NCI-H446 (cell line): ENCODE measurements at places on chromosomes 12 and 14.

GRCh38 chr14:50025776-50026175, 90.6 kb downstream of the VCPKMT start:
- DNase-seq = peak; percentile 70

- no peak for DNase-seq
These were observed 19.5 kb upstream of the TTC9 start for GRCh38 chr14:70622111-70622712.

DNA sequence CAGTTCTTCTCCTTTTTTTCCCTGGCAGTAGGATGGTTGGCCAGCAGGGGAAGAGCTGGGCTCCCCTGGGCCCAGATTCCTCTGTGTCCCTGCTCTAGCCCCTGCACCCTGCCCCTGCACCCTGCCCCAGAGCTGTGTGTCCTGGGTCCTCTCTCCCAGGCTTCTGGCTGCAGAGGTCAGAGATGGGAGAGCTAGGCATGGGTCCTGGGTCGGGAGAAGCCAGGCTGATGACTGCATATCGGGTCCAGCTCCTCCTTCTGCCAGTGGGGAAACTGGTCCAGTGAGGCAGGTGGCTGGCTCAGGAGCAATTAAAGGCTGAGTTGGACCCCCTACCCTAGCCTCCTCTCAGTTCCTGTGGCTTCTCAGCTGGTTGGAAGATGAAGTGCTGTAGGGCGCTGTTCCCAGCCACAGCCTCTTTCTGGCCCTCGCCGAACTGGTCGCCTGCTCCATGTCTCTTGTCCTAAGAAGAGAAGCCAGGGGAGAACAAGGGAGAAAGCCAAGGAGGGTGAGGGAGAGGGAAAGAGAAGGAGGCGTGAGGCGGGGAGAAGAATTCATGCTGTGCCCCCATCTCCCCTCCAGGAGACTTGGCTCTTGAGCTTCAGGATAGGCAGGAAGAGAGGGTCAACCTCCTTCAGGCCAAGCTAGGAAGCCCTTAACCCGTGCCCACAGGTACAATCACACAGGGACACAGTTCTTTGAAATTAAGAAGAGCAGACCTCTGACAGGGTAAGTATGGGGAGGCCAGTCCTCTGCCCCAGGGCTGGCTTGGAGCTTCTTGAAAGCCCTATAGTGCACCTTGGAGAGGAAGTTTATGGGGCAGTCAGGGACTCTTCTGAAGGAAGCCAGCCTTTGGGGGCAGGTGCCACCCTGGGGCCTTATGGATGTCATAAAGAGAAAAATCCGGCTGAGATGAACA, 9.5 kb downstream of the VASH1 start:
- no peak for DNase-seq

GRCh38 chr12:88896958-88897357, 316.7 kb upstream of the KITLG start:
- no peak for DNase-seq

DNA sequence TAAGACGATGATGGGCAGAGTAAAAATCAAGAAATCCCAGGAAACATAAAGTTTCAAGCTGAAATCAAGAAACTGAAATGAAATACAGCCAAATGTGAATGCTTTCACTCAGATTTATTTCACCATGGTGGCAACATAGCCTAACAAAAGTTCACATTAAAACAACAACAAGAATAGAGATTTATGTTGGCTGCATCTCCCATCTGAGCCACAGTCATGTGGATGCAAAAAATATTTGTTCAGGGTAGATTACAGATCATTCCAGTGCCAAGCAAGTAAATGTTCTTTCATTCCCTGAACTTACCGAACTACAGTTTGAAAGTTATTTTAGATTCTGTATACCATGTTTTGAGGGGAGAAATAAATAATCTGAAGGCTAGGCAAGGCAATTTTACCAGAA, 159.9 kb upstream of the TMTC1 start:
- DNase-seq = no peak

- DNase-seq = no peak
These were observed 8.2 kb upstream of the HOXC6 start for GRCh38 chr12:54019924-54020590.

- DNase-seq = no peak
These were observed 465 bp upstream of the FGD4 start for GRCh38 chr12:32398816-32399369.

DNA sequence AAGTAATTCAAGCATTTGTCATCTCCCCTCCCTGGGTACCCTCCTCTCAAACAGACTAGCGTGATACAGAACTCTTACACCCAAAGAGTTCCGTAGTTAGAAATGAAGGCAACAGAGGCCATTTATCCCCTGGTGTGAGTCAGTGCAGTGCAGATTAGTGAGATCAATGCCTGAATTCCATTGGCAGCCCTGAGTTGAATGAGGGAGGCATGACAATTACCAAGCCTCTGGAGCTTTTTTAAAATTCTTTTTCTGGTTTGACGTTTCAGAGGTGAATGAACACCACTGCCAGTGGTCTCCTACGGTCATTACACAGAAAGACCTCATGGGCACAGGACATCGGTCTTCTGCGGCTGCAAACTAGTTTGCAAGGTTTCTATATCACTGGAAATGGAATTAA, 94.4 kb downstream of the PRIMA1 start:
- DNase-seq = no peak

DNA sequence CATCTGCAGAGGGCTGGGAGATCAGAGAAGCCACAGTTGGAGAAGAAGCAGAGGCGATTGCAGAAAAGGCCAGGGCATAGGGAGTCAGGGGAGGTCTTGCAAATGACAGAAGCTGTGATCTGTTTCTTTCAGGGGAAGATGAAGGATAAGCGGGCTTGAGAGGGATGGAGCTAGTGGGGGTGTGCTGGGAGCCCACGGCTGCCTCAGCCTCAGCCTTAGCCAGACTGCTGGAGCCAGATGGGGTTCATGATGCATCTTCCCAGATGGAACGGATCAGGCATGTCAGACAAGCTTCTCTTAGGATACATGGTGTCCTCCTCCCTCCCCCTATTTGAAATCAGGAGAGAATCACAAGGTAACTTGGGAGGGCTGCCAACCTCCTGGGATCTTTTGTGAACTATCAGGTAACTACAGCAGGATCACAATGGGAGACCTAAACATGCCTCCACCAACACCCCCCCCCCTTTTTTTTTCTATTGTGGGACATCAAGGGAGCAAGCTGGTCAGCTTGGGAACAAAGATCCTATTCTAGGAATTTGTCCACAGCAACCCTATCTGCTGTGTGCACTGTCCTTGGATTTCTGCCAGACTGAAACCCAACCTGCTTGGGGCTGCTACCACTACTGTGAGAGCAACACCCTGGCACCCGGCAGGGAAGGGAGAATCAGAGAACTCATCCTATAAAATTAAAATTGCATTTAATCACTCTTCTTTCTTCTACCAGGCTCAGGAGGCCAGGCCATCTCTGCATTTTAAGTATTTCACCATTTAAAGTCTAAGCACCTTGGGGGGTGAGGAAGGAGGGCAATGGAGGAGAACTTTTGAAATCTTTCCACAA, 10.7 kb upstream of the ATP2A2 start:
- peak; percentile 71 for DNase-seq

DNA sequence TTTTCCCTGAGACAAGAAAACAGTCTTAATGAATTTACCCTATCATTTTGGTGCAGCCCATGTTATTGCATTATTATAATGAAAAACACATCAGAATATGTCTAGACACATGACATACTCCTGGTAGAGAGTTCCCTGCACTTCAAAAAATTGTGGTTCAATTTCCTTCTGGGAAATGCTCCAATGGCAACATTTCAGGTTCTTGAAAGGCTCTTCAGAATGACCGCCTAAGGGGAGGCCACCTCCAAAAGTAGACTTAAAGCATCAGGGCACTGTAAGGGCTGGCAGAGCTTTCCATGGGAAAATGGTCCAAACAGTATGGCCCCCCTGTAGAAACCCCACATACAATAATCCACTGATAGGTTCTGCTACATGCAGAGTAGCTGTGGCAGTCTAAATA, 110.7 kb downstream of the SLC25A21 start:
- no peak for DNase-seq

DNA sequence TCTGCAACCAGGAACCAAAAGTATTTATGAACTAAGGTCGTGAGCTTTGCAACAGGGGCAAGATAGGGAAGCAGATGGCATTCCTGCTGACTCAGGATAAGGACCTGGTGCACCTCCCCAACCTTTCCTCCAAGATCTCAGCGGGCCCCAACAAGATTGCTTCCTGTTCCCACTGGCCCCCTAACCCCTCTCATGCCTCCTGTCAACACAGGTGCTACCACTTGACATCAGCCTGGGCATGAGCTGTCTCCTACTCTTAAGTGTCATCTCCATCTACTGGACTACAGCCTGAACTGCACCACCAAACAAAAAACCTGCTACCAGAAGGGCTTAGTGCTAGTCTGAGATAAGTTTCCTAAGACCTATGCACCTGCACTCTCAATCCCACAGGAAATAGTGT, 32.7 kb downstream of the MED6 start:
- peak; percentile 1 for DNase-seq

GRCh38 chr12:88529531-88530488, 50.5 kb downstream of the KITLG start:
- DNase-seq = peak; percentile 35

GRCh38 chr14:44607701-44608100, 100.6 kb upstream of the FSCB start:
- no peak for DNase-seq

GRCh38 chr14:98593361-98593761, 678.6 kb downstream of the BCL11B start:
- DNase-seq = no peak

- no peak for DNase-seq
These were observed 13.1 kb upstream of the NGB start for GRCh38 chr14:77284066-77284465.

DNA sequence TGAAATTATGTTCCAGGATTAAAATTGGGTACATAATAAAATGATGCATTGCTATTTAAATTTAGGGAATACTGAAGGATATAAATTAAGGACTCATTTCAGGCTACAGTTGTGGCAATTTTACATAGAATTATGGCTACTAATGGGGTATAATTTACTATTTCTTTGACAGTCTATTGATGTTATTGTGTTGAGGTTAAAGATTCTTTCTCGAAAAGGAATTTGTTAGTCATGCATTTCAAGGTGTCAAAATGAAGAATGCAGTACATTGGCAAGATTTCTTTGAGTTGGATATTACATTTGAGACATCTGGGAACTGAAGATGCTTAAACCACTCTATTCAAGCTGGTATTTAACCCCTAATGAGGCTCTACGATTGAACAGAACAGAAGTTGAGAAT, 28.3 kb downstream of the SLC5A8 start:
- DNase-seq = no peak

- DNase-seq = no peak
These were observed 518.1 kb downstream of the FSCB start for GRCh38 chr14:43988989-43989388.

DNA sequence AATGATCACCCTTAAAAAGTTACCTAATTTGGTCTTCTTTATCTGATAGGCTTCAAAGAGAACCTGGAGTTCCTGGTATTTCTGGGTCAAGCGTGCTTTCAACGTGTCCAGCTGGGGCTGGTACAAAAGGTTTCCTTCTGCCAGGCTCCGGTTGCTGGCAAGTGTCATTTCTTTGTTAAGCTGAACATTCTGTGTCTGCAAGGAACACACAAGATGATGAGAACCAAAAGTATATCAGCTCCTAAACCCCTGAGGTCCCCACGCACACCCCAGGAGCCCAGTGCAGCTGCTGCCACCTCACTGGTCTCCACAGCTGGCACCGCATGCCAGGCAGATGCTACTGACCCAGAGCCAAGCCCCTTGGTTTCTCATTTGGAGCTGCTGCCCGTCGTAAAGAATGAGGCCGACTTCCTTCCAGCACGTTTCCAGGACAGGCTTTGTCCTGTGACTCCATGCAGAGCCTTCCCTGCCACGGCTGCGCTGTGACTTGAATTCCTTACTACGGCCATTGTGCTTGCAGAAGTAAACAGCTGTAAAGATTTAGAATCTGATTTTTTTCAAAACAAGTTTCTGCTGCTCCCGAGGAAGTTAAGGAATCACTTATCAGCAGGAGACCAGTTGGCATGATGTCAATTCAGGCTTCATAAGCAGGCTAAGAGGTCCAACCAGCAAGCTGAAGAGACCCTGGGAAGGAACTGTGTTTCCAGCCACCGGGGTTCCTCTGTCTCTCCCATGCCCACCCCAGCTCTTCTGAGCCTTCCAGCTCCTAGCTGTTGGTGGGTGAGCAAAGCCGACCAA, 24.9 kb downstream of the VPS37B start:
- no peak for DNase-seq

- no peak for DNase-seq
These were observed 211.5 kb downstream of the CHST11 start for GRCh38 chr12:104668274-104668718.

GRCh38 chr14:64637735-64638473, 66.3 kb upstream of the PLEKHG3 start:
- DNase-seq = no peak

- no peak for DNase-seq
These were observed 6.2 kb upstream of the SLC41A2 start for GRCh38 chr12:104964167-104964855.

DNA sequence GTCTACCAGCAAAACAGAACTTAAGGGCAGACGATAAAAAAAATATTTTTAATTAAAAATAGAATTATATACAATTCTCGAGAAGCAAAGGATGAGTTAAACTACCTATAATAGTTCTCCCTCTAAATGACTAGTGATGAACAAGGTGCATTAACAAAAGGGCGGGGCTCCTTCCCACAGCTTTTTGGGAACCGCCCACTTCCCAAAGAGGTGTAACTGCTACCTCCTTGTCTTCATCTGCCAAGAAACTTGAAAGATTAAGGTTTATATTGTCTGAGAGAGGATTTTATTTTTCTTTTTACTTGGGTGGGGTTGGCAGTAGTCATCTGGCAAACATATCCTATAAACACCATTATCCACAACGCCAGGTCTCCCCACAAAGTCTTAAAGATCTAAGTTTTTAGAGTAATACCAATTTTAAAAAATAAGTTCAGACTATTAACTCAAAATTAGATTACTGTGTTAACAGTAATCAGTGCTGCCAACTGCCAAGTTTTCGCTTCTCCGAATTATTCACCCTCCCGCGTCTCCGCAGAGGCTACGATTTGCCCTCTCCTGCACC, 938 bp downstream of the RALGAPA1 start:
- DNase-seq = no peak

GRCh38 chr14:39302124-39302810, 68.6 kb downstream of the MIA2 start:
- DNase-seq = no peak

- no peak for DNase-seq
These were observed 768 bp downstream of the PTPN11 start for GRCh38 chr12:112419297-112420133.

- DNase-seq = no peak
These were observed 2.8 kb downstream of the VSIG10 start for GRCh38 chr12:118101051-118101450.

DNA sequence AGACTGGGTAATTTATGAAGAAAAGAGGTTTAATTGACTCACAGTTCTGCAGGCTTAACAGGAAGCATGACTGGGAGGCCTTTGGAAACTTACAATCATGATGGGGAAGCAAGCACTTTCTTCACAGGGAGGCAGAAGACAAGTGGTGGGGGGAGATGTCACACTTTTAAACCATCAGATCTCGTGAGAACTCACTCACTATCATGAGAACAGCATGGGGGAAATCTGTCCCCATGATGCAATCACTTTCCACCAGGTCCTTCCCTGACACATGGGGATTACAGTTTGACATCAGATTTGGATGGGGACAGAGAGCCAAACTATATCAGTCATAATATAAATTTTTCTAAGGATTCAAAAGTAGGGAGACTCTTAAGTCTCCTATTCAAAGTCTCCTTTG, 46.0 kb downstream of the SPIC start:
- no peak for DNase-seq
